ENCODE measurements at places on chromosomes 13 and 19.

GRCh38 chr19:1041272-1041834, 1.4 kb downstream of the ABCA7 start:
- no peak for DNase-seq

DNA sequence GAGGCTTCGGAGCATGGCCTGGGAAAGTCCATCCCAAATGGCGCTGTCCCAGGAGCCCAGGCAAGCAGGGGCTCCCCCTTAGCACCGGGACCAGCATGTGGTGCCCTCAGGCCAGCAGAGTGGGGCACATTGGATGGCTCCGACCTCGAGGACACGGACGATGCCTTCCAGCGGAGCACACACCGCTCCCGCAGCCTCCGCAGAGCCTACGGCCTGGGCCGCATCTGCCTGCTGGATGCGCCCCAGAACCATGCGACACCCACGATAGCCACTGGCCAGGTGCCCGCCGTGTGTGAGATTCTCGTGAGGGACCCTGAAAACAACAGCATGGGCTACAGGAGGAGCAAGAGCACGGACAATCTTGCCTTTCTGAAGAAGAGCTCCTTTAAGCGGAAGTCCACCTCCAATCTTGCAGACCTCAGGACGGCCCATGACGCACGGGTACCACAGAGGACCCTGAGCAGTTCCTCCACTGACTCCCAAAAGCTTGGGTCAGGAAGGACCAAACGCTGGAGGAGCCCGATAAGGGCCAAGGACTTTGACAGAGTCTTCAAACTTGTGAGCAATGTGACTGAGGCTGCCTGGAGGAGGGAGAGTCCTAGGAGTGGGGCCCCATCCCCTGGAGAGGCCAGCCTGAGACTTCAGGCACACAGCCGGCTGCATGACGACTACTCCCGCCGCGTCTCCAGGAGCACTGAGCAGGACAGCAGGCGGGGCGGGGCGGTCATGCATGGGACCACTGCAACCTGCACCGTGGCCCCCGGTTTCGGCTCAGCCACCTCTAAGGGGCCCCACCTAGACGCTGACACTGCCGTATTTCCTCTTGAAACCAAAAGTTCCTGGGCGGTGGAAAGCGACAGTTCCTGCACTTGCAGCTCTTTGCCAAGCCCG, 63.1 kb downstream of the SPATA13 start:
- no peak for DNase-seq

DNA sequence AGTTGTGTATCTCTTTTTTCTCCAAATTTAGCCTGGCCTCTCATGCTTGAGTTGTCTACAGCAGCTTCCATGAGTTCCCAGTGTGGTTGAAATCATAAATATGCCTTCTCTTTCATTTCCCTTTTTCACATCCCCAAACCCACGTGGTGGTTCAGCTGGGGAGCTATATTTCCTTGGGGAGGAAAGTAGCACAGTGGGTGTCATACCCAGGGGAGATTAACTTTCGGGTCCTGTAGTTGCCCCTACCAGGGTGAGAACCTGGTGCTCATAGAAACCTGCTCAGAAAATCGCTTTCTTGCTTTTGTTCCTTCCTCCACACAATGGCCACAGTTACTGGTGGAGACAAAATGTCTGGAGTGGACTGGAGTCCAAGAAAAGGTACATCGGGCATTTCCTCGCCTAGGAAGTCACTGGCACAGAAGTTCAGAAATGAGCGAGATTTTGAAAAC, 7.0 kb upstream of the LILRA4 start:
- no peak for DNase-seq

GRCh38 chr13:58630794-58631193, 999.2 kb downstream of the PCDH17 start:
- no peak for DNase-seq

DNA sequence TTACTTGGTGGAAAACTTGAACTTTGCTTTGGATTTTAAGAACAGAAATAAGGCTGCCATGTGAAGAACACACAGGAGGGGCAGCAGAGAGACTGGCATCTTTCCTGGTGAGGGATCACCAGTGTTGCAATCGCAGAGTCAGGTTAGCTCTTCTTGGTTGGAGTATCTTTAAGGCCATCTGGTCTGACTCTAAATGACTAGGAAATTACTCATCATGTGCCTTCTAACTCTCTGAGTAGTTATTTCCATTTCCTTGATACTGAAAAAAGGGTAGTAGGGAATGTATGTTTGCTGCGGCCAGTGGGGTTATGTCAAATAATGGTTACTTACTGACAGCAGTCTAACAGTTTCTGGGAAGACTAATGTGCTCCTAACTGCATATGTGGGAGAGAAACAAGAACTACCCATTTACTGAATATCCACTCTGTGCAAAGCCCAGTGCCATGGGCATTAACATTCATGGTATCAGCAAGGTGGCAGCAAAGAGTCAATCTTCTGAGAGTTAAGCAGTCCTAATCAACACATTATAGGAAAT, 122.1 kb downstream of the COG6 start:
- no peak for DNase-seq

GRCh38 chr13:46667687-46668281, 114.8 kb downstream of the LRCH1 start:
- DNase-seq: no peak

DNA sequence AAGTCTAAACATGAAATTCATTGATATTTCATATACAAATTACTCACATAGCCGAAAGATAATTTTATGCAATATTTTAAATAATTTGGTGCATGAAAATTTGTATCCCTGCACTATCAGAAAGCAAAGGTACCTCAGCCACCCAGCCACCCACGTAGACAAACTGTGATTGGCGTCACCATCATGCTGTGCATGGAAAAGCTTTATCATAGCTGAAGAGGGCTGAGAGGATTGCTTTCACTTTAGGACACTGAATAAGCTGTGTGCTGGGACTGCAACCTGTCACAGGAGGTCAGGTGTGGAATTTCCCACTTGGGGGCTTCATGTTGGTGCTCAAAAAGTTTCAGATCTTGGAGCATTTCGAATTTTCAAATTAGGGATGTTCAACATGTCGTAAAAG, 96.3 kb downstream of the MYCBP2 start:
- no peak for DNase-seq

GRCh38 chr13:31545616-31546015, 193.7 kb upstream of the RXFP2 start:
- DNase-seq: no peak

- DNase-seq: no peak
Observed at GRCh38 chr13:109331898-109332297, 454.5 kb downstream of the IRS2 start.

- peak; percentile 64 for DNase-seq
Observed at GRCh38 chr19:40366697-40367561, 18.4 kb downstream of the PLD3 start.

DNA sequence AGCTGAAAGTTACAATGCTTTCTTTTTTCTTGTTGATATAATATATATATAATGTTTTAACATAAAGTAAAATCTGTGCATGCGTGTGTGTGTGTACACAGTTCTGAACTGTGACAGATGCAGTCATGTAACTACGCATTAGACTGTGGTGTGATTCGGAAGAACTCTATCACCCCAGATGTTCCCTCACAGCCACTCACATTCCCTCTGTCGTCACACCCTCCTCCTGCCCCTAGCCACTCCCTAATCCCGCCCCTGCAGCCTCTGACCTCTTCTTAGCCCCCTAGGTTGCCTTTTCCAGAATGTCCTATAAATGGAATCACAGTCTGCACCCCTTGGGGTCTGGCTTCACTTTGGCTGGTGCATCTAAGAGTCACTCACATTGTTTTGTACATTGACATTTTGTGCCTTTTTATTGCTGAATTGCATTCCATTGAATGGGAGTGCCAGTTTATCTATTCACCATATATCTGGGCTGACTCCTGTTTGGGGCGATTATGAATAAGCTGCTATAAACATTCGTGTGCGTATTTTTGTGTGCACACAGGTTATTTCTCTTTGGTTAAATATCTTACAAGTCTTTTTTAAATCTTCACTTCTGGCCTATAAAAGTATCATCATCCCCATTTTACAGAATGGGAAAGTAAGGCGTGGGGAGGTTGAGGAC, 20.4 kb downstream of the DHRS12 start:
- DNase-seq: no peak

GRCh38 chr13:60850526-60850925, 453.5 kb downstream of the TDRD3 start:
- DNase-seq: no peak

GRCh38 chr13:33125821-33126570, 109.8 kb downstream of the KL start:
- no peak for DNase-seq

- DNase-seq: no peak
Observed at GRCh38 chr13:20301403-20302071, 69.4 kb upstream of the GJB6 start.

DNA sequence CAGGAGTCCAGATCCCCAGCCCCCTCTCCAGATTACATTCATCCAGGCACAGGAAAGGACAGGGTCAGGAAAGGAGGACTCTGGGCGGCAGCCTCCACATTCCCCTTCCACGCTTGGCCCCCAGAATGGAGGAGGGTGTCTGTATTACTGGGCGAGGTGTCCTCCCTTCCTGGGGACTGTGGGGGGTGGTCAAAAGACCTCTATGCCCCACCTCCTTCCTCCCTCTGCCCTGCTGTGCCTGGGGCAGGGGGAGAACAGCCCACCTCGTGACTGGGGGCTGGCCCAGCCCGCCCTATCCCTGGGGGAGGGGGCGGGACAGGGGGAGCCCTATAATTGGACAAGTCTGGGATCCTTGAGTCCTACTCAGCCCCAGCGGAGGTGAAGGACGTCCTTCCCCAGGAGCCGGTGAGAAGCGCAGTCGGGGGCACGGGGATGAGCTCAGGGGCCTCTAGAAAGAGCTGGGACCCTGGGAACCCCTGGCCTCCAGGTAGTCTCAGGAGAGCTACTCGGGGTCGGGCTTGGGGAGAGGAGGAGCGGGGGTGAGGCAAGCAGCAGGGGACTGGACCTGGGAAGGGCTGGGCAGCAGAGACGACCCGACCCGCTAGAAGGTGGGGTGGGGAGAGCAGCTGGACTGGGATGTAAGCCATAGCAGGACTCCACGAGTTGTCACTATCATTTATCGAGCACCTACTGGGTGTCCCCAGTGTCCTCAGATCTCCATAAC, at the start of gene APOE:
Gene APOE (plus strand): TSS at position 360 of the 724 bp plus-strand sequence. CDS start 829 bp downstream, outside the sequence.
- peak; percentile 25 for DNase-seq

DNA sequence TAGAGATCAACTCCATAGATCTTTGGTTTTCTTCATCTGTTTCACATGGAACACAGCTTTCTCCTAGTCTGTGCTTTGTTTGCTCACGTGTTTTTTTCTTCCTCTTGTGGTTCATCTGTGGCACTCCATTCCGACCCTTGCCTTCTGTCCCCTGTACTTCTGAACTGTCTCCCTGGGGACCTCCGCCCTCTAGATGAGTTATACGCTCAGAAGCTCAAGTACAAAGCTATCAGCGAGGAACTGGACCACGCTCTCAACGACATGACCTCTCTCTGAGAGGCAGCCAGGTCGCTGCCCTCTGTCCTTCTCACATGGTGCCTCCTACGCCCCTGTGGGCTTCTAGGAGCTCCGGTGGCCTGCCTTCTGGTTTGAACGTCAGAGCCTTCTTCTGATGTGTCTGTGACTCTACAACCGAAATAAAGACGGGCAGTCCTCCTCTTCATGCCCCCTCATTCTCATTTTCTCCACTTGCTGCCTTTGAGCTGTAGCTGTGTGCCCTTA, 16.6 kb upstream of the RAB8A start:
- DNase-seq: no peak

DNA sequence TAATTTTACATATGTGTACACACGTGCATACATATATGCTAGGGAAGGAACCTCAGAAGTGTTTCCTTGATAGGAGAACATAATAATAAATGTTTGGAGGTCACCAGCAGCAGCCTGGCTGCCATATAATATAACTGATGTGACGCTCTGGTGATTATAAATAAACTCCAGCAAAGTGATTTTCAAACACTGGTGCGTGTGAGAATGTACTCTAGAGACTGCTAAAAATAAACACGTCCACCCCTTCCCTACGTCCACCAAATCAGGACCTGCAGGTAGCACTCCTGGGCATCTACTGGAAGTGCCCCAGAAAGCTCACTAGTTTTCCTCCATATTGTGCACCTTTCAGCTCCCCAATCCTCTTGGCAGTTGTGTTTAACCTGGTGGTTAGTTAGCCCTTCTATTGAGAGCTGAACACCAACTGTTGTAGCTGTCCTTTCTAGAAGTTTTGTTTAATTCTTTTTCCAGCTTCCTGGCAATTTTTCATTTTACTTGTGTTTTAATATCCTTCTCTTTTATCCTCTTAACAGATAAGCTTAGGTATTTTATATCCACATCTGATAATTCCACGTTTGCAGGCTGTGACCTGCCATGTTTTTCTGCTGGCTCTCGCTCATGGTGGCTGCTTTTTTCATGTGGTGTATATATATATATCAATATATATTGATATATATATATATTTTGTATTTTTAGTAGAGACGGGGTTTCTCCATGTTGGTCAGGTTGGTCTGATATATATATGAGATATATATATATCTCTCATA, 13.0 kb downstream of the OPA3 start:
- DNase-seq: no peak

DNA sequence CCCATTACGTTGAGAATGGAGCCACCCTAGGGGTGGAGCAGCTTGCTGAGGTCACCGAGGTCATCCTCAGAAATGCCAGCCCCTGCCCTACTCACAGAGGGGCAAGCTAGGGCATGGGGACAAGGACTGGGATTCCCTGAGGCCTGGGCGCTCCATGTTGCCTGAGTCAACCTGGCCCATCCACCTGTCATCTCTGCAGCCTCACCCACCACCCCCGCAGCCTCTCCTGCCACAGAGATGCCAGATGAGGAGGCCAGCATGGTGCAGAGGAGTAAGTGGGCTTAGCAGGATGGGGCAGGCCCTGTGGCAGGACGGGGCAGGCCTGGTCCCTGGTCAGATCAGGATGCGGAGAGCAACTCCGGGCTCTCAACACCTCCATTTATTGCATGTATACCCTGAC, 9.5 kb downstream of the NKPD1 start:
- DNase-seq: no peak

- DNase-seq: no peak
Observed at GRCh38 chr13:89052699-89053098, 1381.5 kb downstream of the SLITRK5 start.

DNA sequence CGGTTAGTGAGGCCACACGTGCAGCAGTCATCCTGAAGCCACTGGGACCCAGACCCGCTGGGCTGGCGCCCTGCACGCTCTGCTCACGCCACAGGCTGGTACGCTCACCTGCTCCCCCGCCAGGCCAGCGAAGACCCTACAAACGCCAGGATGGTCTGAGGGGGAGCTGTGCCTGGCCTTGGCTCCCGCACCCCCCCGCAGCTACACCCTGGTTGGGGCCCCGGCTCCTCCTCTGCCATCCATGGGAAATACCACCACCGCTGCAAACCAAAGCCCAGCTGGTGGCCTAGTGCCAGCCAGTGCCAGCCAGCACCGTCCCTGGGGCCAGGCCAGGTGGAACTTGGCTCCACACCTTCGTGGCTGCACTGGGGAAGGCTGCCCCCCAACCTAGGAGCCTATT, 23.3 kb upstream of the CACTIN start:
- no peak for DNase-seq

- no peak for DNase-seq
Observed at GRCh38 chr19:47512948-47513319, 1.9 kb downstream of the NAPA start.

- DNase-seq: peak; percentile 91
Observed at GRCh38 chr19:38004521-38005223, 97.7 kb downstream of the SIPA1L3 start.

GRCh38 chr19:11203194-11204075, 6.1 kb upstream of the KANK2 start:
- no peak for DNase-seq
